ENCODE measurements at places on chromosomes 13 and 19. TPM values are rescaled to one million over a fixed set of nuclear protein-coding genes. Genes with fewer than 3 reads are reported as not detected.
A peak's percentile ranks its signal among the peaks of the same experiment; 100 is the strongest.

RNF17 gene
- total RNA-seq = not detected

DNAJC3 gene
- total RNA-seq = 40.5 TPM

CYP4F12 gene
- not detected for total RNA-seq

LPAR6 gene
- total RNA-seq = not detected

LILRA5 gene
- not detected for total RNA-seq

FCER2 gene
- not detected for total RNA-seq

CATSPERD gene
- total RNA-seq = not detected

ZC3H4 gene
- 8.2 TPM for total RNA-seq

NPAS1 gene
- total RNA-seq = not detected

ZNF625 gene
- 5.3 TPM for total RNA-seq

LYL1 gene
- not detected for total RNA-seq

DNA sequence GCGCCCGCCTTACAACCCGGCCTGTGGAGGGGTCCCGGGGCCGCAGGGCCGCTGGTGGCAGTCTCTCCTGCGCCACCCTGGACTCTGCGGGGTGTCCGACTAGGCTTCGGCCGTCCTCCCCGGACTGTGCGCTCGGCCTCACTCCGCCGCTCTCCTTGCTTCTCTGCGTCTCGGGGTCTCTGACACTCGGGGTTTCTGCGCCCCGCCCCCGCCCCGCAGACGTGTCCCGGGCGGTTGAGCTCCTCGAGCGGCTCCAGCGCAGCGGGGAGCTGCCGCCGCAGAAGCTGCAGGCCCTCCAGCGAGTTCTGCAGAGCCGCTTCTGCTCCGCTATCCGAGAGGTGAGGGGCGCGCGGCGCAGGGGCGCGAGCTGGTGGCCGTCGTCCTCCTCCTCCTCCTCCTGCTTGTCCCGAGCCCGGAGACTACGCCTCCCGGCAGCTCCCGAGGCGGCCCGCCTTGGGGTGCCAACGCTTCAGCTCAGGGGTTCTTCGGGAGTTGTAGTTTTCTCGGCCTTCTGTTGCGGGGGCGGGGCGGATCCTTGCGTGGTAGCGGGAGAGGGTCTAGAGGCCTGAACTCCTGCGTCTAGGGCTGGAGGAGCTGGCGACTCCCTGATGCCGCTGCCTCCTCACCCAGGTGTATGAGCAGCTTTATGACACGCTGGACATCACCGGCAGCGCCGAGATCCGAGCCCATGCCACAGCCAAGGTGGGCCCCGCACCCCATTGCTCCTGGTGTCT lies 627 bp downstream of the LIN7B start:
- DNase-seq = peak; percentile 63

- DNase-seq = no peak
Observed at GRCh38 chr13:27442071-27442647, 8.2 kb downstream of the MTIF3 start.

- no peak for DNase-seq
Observed at GRCh38 chr19:29371251-29372090, 154.3 kb upstream of the VSTM2B start.

GRCh38 chr19:4722671-4723594 lies 709 bp downstream of the DPP9 start:
- DNase-seq = peak; percentile 68

- no peak for DNase-seq
Observed at GRCh38 chr19:46131485-46132143, 7.1 kb upstream of the IGFL3 start.

DNA sequence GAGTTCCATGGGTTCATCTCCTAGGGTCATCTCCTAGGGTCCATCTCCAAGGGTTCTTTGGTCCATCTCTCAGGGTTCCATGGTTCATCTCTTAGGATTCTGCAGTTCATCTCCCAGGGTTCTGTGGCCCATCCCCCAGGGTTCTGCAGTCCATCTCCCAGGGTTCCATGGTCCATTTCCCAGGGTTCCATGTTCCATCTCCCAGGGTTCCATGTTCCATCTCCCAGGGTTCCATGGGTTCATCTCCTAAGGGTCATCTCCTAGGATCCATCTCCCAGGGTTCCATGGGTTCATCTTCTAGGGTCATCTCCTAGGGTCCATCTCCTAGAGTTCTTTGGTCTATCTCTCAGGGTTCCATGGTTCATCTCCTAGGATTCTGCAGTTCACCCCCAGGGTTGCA lies 4.9 kb downstream of the TMEM59L start:
- no peak for DNase-seq

- DNase-seq = peak; percentile 30
Observed at GRCh38 chr19:46860846-46861690, at the start of gene ARHGAP35. TSS of gene ARHGAP35 (plus strand) at chr19:46860997. CDS start at chr19:46918676, 57,679 bp downstream.

GRCh38 chr19:6999933-7000332 lies 21.3 kb downstream of the MBD3L2B start:
- DNase-seq = no peak

DNA sequence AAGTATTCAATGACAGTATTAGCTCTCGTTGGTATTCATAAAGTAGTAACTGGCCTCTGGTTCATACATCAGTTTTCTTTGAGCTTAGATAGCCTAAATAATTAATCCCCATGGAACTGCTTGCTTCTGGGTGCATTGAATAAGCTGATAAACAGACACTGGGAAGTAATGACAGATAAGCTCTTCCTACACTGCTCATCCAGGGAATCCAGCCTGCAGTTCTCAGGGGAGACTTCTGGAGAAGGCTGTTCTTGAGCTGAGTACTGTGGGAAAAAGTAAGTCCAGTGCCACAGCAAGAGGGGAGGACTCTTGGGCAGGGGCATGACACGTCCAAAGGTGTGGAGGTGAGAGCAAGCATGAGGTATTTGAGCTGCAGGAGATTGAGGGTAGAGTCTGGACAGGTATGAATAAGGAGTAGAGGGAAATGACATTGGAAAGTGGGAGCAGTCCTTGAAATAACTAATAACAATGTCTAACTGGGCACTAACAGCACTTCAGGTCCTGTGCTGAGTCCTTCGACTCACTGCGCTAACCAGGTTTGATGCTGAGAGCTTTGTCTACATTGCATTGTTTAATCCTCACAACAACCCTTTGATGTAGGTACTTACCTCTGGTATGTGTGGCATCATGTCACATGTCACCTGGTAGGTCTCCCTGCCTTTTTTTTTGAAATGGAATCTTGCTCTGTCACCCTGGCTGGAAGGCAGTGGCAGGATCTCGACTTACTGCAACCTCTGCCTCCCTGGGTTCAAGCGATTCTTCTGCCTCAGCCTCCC lies 7.2 kb downstream of the GARRE1 start:
- no peak for DNase-seq

DNA sequence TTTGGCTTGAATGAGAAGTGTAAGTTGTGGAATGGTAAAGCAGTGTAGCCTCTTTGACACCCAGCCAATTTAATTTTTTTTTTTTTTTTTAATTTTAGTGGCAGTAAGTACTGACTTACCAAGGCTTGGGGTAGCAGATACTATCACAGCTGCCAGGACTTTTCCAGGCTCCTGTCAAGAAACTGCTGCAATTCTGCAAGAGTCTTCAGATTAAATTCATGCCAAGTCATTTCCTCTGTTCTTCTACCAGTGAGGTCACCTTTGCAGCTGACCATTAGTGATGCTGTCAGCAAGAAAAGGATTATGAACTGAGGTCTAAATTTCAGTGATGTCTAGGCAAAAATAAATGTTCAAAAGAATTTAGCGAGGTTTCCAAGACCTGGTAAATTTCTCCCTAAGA lies 91.2 kb downstream of the GGACT start:
- DNase-seq = no peak

- peak; percentile 28 for DNase-seq
Observed at GRCh38 chr13:51125495-51126226, 14.6 kb upstream of the C13orf42 start.

DNA sequence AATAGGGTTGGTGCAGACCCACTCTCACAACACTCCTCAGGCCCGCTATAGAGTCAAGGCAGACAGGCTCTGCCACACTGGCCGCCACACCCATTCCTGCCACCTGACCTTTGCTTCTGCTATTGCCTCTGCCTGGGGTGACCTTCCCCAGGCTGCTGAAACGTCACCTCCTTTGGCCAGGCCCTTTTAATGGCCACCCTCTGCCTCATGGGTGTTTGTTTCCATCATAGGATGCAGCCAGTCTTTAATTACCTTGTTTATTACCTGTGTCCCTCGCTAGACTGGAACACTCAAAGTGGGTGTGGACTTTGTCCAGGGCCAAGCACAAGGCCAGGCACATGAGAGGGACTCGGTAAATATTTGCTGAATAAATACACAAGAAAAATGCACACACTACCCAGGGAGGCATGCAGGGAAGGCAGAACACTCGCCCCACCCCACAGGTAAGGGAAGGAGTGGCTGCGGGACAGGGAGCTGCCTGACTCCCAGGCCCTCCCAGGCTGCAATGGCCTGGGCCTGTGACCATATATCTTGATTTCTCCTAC lies 3.2 kb downstream of the LSM4 start:
- DNase-seq = no peak

GRCh38 chr19:47063874-47064273 lies 15.4 kb upstream of the TMEM160 start:
- no peak for DNase-seq

DNA sequence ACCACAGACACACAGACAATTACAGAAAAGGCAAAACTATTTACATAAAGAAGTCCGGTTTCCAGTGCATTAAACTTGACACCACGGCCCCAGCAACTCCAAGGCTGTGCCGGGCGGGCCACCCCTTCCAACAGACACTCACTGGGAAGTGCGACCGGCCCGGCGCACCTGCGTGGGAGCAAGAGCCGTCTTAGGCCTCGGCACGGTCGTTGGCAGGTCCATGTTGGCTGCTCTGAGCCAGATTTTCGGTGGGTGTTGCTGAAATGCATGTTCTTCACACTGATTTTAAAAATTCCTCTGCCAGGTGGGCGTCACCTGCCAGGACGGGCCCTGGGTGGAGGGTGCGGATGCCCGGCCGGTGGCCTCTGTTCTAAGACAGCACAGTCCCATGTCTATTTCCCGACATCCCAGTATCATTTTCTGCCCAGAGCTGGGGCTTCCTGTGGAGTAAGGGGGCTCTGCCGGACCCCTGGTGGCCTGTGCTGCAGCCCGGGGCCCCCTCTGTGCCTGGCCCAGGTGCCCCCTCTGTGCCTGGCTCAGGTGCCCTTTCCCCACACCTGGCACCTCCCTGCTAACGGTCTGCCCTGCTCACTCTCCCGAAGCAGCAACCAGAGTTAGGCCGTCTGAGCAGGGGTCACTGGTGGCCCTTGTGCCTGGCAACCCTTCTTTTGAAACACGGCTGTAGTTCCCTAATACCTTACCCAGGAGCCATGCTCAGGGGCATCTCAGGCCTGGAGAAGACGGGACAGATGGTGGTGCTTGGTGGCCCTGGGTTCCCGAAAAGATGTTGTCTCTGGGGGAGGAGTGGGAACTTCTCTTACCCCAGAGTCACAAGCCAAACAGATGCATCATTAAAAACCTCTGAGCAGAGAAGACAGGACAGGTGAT lies 9.2 kb downstream of the TMEM255B start:
- DNase-seq = no peak

- no peak for DNase-seq
Observed at GRCh38 chr13:68168448-68168847, 938.3 kb upstream of the PCDH9 start.

- no peak for DNase-seq
Observed at GRCh38 chr13:77946522-77946921, 27.9 kb upstream of the EDNRB start.

- no peak for DNase-seq
Observed at GRCh38 chr13:94917824-94918223, 205.5 kb upstream of the SOX21 start.

DNA sequence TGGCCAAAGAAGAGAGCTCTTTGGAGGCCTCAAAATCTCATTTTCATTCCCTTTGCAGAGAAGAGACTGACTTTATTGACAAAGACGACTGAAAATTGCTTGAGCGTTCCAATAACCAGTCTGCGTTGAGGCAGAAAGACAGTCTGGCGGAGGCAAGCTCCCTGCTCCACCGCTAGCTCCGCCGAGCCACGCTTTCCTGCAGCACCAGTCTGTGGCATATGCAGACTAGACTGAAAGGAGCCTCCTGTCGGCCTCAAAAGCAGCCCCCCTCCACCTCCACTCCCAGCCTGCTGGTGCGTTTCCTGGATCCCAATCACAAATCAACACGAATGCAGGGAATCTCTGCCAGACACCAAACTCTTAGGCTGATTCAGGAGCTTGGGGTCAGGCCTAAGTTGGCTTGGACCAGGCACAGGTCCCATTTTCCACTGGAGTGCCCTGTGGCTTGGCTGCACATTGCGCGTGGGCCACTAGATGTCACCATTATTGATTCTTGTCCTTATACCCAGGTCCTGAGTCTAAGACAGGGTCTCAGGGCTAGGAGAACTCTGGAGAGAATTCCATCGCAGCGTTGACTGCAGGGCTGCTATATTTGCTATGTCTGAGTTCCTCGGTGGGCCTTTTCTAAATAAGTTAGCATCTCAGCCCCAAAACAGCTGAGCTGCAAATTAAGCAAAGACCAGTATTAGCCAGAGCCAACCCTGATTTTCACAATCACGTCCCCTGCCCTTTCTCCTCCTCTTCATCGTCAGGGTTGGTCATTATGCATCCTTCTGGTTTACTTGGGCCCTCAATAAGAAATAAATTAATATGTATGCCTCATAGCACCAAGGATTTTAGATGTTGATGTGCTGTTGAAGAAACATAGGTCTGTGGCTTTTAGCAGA lies 5.2 kb upstream of the ZNF507 start:
- peak; percentile 65 for DNase-seq

DNA sequence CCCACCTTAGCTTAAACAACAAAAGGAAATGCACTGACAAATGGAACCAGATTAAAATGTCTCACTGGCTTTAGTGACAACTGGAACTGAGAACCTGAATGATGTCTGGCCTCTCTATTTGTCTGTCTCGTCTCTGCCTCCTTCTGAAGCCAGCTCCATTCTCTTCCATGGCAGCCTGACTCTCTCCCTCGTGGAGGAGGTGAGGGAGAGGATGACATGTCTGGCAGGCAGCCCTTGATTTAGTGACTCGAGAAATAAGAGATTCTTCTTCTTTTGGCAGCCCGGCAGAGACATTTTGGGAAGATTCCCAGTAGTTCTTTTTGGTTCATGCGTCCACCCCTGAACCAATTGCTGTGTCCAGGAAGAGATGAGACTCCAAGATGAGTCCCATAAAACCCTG lies 131.7 kb downstream of the KLF5 start:
- DNase-seq = peak; percentile 55

DNA sequence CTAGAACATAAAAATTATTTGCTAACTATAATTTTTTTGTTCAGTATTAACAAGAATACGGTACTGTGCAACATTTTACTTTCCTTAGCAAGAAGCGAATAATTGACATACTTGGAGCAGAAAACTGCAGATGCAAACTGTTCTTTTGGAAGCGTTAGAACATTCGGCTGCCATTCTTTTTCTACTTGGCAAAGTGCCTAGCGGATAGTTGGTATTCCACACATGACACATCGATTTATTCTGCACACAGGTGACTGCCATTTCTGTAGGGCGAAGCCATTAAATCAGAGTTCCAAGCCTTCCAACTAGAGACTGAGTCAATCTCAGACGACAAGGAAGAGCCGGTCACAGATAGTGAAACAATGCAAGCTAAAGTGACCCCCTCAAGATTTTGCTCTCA lies 117.4 kb downstream of the TRPC4 start:
- no peak for DNase-seq
